Activated T-helper 1 cell treated with anti-CD3 and anti-CD28 coated beads, Interleukin-2, amount 50 U/mL, for 16 hours (primary cell): ENCODE measurements at places on chromosomes 3 and 15.

DNA sequence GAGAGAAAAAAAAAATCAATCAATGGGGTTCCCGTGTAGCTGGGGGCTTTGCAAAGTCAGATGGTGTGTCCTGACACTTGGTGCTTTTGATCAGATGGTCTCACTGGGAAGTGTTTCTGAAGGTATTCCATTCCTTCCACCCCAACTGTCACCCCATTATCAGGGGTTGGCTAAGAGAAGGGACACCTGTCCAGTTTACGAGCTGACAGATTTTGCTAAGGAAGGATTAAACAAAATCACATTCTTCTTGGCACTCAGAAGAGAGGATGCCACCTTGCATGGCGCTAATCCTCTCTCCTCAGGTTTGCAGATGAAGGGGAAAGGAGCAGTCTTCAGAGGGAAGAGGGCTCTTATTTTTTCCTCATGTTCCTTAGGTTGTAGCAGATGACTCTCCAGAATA is 103.7 kb upstream of the ETV5 start:
- DNase-seq = no peak

DNA sequence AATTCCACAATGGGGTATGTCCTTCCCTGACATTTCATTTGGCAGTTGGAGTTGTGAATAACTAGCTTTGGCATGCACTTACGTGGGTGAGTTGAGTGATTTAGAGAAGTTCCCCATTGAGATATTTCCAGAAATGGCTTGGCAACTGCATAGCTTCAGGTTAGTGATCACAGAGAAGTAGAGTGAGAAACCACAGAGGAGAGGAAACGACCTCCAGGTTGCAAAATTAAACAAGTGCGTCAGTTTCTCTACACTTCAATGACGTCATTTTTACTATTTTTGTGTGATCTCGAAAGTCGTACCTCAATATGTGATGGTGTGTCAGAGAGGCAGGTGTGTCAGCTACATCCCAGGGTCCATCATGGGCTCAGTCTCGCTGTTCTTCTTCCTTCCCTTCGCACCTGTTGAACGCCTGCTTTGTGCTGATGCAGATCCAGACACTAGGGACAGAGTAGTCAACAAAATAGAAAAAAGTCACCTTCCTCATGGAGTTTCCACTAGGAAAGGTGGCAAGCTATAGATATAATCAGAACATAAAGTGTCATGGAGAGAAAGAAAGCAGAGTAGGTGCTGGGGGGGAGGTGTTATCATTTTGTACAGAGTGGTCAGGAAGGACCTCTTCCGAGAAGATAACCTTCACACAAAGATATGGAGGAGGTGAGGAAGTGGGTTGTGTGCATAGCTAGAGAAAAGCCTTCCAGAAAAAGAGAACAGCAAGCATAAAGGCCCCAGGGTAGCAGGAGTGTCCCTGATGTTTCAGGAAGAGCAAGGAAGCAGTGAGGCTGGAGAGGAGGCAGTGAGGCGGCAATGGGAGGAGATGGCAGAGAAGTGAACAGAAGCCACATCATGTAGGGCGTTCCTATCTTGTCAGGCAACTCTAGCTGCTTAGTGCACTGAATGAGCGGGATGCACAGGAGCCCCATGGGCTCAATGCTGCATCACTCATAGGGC is 75.6 kb downstream of the MCTP2 start:
- no peak for DNase-seq

GRCh38 chr3:195539479-195539878 is 3.6 kb downstream of the PPP1R2 start:
- DNase-seq = no peak

DNA sequence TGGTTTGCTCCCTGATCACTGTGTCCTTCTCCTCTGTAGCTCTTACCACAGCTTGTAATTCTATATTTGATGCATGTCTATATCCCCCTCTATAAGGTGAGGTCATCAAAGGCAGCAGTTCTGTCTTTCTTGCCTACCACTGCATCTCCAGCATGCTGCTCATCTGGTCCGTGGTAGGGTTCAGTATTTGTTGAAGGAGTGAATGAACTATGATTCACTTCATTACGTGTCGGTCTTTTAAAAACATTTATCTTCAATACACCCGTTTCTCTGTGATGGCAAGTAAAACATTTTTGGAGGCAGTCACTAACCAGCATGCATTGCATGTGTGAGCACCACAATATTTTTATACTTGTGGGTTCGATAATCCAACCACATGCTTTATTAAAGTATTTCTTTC is 27.6 kb downstream of the CHST14 start:
- DNase-seq = no peak

DNA sequence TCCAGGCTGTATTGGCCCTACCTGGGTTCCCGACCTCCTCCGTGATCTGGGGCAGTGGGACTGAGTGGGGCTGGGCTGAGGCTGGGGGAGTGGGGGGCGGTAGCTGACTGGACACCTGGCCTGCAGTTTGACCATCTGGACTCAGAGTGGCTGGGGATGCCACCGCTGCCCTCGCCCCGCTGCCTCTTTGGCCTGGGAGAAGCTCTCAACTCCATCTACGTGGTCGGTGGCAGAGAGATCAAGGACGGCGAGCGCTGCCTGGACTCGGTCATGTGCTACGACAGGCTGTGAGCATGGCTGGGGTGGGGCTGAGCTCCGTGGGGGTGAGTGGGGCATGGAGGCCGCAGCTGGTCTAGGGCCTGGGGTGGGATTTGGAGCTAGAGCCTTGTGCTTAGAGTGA is 2.7 kb downstream of the KLHL40 start:
- no peak for DNase-seq

DNA sequence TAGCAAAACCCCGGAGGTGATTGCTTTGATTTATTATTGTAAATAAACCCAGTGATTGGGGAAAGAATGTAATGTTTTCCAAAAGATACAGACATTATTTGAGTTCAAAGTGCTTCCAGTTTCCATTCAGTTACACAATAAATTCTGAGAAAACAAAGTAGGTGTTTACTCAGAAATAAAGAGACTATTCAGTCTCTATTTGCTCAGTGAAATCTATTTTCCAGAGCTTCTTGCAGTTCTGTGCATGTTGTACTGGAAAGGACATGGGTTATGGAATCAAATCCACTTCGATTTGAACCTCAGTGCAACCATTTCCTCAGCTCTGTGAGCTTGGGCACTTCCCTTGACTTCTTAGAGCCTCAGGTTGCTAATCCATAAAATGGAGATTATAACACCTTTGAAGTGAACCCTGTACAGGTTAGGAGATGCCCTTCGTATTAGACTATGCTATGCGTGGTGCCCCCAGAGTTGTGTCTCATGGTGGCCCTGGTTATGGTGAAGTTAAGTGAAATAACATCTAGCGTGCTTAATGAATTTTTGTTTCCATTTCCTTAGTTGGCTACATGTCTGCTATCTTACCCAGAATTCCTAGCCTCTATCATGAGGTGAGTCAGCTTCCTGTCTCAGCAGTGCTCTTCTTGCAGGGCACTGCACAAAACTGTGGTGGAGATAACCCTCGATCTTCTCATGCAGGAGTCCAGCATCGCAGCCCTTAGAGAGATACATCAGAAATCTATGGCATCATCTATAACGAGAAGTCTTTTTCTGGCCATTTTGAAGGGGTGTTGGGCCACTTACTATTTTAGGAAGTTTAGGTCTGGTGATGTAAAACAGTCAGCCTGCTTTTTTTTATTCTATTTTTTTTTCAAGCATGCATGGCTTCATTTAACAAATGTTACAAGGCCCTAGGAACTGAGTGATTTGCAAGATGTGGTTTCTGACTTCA is 97.7 kb downstream of the RPL39L start:
- no peak for DNase-seq

DNA sequence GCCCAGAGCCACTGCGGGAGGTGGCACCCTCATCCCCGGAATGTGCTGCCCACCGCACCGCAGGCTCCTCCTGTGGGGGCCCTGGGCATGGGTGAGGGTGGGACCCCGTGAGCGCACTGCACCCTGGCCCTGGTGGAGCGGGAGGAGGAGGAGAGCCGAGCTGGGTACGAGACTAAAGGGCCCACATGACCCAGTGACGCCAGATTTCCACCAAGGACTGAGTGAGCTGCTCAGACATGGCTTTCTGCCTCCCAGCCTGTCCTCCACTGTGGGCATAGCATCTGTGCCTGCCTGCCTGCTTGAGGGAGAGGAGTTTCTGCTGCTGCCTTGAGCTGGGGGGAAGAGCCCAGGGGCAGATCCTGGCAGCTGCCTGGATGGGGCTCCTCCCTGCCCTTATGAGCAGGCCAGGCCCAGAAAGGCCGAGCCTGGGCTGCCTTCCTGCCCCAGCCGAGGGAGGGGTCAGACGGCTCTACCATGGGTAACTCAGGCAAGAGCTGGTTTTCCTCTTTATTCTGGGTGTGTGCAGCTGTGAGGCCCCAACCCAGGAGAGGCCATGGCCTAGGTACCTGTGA is 88.4 kb downstream of the VGLL4 start:
- DNase-seq = no peak

DNA sequence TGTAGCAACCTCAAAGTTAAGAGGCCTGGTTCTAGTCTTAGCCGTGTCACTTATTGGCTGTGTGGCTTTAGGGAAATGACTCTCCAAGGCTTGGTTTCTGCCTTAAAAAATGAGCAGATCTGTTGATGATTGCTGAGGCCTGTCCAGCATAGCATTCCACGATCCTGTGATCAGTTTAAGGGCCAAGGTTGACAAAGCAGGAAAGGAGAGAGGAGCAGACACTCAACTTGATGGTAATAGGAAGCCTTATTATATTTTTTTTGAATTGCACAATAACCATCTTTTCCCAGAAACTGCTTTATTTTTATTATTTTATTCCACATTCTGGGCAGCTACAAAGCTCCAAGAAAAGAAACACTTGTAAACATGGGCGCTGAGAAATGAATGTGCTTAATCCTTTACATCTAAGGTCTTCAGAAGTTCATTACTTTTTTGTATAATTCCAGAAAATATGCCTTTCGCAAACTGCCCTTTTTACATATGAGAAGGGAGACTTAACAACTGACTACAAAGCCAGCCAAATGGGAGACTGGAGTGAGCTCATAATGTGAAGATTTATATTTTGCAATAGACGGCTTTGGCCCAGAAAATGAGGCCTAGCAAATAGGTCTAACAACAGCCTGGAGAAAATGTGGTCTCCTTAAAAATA is 241.0 kb downstream of the ATP8B4 start:
- DNase-seq = no peak

GRCh38 chr3:126431103-126431534 is 36.4 kb downstream of the CFAP100 start:
- DNase-seq = no peak
